ENCODE measurements at places on chromosomes 5 and 9.

GRCh38 chr9:36935768-36936497 is 98.1 kb downstream of the PAX5 start:
- no peak for DNase-seq

DNA sequence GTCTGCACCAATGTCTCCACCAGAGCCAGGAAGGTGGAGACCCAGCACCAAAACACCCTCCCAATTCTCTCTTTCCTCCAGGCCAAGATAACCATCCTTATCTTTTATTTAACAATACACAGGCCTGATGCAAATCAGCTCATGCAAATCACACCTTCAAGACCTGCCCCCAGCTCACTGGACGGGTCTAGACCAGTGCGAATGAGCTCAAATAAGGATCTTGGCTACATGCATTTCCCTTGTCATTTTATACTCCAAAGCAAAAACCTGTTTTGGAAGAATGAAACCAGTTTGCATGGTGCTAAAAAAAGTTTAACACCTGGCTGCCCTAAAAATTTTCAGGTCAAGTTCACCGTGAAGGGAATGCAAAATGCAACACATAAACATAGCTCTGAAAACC is 31.9 kb upstream of the DAPK1 start:
- no peak for DNase-seq

- no peak for DNase-seq
Observed at GRCh38 chr9:16623989-16624743, 246.3 kb downstream of the BNC2 start.

GRCh38 chr9:84542554-84542953 is 127.0 kb upstream of the NTRK2 start:
- no peak for DNase-seq

GRCh38 chr5:32222723-32223470 is 48.8 kb upstream of the GOLPH3 start:
- no peak for DNase-seq

DNA sequence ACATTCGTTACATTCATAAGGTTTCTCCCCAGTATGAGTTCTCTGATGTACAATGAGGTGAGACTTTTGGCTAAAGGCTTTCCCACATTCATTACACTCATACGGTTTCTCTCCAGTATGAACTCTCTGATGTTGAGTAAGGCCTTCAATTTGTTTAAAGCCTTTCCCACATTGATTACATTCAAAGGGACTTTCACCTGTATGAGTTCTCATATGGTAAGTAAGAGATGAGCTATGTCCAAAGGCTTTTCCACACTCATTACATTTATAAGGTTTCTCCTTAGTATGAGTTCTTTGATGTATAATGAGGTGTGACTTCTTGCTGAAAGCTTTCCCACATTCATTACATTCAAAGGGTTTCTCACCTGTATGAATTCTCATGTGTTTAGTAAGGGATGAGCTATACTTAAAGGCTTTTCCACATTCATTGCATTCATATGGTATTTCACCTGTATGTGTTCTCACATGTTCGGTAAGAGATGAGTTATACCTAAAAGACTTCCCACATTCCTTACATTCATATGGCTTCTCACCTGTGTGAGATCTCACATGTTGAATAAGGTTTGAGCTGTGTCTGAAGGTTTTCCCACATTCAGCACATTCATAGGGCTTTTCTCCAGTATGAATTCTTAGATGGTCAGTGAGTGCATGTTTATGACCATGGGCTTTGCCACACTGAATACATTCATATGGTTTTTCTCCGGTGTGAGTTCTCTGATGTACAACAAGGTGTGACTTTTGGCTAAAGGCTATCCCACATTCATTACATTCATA is 13.5 kb downstream of the ZFP37 start:
- DNase-seq = peak; percentile 4

DNA sequence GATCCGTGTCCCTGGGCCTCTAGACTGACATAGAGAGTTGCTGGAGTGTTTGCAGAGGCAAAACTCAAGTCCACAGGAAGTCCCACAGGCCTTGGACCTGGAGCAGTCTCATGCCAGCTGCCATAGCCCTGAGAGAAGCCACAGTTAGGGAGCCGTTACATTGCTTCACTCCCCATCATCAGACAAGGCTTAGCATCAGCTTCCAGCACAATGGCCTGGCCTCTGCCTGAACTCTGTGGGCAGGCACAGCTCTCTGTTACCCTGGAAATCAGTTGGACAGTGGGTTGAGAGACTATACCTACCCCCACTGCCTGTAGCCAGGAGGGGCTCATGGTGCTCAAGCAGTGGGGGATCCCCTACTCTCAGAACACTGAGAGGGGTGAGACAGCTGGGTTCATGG is 16.2 kb upstream of the C9orf72 start:
- DNase-seq = no peak

DNA sequence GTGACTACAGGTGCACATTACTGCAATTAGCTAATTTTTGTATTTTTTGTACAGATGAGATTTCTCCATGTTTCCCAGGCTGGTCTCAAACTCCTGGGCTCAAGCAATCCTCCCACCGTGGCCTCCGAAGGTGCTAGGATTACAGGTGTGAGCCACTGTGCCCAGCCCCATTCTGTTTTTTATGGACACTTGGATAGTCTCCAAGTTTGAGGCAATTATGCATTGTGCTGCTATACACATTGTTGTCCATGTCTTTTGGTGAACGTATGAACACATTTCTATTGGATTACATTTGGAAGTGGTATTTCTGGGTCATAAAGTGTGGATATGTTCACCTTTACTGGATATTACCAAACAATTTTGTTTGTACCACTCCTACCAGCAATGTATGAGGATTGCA is 22.4 kb upstream of the PLPP1 start:
- no peak for DNase-seq

DNA sequence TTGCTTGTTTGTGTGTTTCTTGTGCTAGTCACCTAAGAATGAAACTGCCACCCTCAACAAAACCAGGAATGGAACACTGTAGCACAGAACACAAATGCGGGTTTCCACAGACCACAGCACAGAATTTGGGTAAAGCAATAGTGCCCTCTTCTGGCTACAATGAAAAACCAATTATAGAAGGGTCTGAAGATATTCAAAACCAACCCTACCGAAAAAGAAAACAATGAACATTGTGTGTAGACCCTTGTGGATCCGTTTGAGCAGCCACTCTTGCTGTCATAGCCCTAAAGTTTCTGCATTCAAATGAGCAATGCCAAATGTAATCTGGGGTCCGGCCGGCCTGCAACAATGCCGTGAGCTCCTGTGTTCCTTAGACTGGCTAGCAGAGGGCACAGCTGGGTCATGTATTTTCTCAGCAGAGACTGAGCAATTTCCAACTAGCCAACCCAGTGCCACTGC is 8.3 kb upstream of the ENC1 start:
- peak; percentile 72 for DNase-seq

Data from GM23338 (cell line).